ENCODE measurements at places on chromosomes 6 and 20.

- DNase-seq: no peak
These were observed 40.5 kb downstream of the BTBD9 start for GRCh38 chr6:38599261-38599660.

- peak; percentile 36 for DNase-seq
These were observed 23.4 kb downstream of the MGME1 start for GRCh38 chr20:17992224-17992637.

DNA sequence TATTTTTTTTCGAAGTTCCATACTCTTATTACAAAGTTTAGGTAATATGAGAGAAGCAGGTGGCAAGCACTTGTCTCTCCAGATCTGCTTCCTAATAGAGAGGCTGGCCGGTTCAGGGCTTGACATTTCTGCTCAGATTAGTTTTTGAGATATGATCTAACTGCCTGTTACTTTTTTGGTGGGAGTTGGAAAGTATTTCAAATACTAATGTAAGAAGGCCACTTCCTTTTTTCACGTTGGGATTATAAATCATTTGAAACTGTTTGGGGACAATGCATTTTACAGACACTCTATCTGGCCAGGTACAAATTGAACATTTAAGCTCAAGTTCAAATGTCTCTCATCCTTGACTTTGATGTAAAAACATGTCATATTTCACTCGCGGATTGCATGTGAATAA is 222.1 kb upstream of the SULF2 start:
- DNase-seq: no peak

- DNase-seq: no peak
These were observed 140.3 kb upstream of the SULF2 start for GRCh38 chr20:47925593-47925992.

GRCh38 chr6:157761331-157761921 is 61.6 kb upstream of the SNX9 start:
- no peak for DNase-seq

DNA sequence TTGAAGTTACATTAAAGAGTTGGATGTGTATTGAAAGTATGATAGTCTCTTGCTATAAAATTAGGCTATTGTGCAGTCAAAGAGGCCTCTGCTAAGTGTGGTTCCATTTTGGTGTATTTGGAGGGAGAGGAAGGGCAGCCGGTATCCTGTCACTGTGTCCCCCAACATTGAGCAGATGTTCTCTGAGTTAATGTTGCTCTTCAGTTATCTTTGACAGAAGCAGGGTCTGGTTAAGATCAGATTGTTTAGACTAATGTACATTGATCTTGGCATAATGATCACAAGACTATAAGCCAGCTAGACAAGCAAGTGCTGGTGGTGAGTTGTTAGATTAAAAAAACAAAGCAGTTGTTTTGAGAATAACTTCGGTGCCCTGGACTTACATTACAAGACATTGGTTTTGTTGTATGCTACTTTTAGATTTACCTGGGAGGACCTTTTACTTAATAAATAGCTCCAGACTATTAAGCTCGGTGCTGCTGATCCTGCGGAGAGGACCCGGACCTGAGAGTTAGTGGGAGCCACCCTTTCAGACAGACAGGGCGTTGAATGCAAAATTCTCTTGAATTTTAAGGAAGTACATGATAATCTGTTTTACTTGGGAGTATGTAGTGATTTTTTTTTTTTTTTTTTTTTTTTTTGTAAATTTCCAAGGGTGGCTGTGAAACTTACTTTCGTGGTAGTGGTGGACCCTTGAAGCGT is 97.8 kb downstream of the JARID2 start:
- DNase-seq: no peak

DNA sequence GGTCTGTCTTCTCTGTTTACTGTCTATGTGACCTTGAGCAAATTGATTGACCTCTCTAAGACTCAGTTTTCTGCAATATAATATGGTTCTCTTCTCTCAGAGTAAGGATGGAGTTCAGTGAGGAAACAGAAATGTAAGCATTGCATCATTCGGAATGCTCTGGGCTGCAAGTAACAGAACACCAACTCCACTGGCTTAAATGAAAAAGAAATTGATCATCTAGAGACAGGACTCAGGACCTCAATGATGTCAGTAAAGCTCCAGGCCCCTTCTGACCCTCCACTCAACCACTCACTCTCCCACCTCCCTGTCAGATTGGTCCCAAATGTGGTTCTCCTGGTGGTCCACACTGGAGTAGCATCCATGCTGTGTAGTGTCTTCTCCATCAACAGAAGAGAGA is 31.9 kb downstream of the FAM110A start:
- DNase-seq: no peak

- DNase-seq: no peak
These were observed 678.1 kb downstream of the KIF16B start for GRCh38 chr20:15895126-15895525.

GRCh38 chr6:110528930-110529325 is 52.5 kb upstream of the SLC22A16 start:
- DNase-seq: no peak

DNA sequence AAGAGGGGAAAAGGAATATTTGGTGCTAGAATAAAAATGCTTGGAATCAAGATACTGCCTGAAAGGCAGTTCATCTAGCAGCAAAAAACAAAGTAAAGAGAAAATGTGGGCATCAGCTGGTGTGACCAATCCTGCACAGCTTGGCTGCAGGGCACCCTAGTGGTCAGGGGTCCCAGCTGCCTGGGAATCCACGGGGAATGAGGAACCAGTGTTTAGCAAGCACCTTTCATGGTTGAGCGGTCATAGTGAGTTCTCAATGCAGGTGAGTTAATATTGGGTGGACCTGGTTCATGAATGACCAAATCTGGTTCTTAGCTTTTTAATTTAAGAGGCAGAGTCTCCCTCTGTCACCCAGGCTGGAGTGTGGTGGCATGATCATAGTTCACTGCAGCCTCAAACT is 53.3 kb downstream of the CAP2 start:
- DNase-seq: no peak

GRCh38 chr20:61310954-61311353 is 58.9 kb downstream of the CDH4 start:
- no peak for DNase-seq

- no peak for DNase-seq
These were observed 40.2 kb upstream of the DDR1 start for GRCh38 chr6:30844118-30844535.

DNA sequence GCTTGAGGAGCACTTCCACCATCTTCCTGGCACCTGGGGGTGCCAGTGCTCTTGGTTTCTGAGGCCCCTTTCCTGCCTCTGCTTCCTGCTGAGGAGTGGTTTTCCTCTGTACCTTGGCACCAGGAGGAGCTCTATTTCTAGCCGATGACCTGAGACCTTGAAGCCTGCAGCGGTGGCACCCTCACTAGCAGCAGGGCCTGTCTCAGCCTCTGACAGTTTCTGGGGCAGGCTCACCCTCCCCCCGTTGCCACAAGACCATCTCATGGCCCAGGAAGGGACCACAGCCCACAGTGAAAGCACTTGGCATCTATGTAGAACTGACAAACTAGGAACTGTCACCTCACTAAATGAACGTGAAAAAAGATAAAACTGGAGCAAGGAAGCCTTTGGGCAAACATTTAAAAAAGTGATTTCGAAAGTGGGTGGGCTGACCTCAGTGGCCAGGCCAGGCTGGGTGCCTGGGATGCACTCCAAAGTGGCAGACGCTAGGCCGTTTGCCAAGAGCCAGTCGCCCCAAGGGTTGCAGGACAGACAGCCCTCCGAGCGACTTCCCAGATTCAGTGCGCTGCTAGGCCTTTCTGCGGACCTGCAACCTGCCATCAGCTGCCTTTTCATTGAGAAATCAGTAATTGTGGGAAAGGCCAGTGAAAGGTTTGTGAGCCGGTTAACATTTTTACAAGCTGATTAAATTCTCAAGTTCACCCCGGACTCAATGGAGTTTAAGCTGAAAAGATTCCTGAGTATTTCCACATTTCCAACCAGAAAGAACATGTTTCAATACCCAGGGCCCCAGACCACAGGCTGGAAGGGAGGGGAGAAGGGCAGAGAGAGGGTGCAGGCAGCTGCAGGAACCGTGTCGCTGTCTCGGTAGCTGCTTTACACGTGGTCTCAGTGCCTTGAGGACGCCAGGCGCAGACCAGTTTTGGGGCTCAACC is 303.7 kb downstream of the ESR1 start:
- no peak for DNase-seq

GRCh38 chr6:124973780-124974179 is 11.5 kb downstream of the RNF217 start:
- DNase-seq: no peak

DNA sequence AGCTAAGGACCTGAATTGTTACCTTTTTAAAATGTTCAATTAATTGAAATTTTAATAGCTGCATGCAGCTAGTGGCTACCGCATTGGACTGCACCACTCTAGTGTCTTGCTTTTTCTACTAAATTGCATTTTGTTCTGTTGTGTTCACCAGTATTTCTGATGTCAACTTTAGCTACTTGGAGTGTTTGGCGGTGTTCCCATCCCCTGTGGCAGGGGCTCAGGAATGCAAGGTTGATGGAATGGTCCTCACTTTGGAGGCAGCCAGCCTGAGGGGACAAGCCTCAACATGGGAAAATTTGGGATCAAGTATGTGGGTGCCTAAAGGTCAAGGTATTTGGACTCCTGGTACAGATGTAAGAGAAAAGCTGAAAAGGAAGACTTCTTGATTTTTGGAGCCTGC is 230.1 kb upstream of the PRND start:
- no peak for DNase-seq

DNA sequence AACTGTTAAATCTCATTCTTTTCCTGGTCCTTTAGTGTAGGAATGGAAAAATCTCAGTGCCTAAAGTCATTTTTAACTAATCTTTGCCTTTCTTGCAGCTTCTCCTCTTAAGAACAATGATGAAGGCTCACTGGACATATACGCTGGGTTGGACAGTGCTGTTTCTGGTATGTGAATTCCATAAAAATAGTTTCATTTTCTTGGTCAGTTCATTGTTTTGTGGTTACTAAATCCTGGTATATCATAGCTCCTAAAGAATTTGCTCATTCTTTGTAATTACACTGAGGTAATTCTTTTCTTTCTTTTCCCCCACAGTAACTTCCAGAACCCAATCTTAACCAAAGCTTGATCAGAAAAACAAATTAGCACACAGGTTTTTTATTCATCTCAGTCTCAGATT is 23.4 kb downstream of the CASP8AP2 start:
- DNase-seq: no peak

- DNase-seq: no peak
These were observed 467.3 kb downstream of the ADGRB3 start for GRCh38 chr6:69102416-69102815.

- DNase-seq: no peak
These were observed 41.2 kb downstream of the PDSS2 start for GRCh38 chr6:107418118-107418517.

- no peak for DNase-seq
These were observed 32.4 kb downstream of the PHACTR1 start for GRCh38 chr6:12748815-12749521.

DNA sequence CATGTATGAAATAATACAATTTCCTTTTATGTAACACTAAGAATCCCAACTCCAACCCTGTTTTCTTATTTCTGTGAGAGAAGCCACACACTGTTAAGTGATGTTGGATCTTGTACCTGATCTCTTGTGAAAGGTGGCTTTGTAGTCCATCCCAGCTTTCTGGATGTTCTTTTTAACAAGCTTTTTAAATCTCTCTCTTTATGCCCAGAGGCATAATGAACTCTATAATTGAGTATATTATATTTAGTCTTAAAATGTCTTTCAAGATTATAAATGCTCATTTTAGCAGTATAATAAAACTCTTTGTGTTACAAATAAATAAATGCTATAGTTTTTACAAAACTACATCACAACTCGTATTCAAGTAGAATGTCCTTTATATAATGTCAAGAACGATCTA is 922.1 kb downstream of the EPHA7 start:
- DNase-seq: no peak

DNA sequence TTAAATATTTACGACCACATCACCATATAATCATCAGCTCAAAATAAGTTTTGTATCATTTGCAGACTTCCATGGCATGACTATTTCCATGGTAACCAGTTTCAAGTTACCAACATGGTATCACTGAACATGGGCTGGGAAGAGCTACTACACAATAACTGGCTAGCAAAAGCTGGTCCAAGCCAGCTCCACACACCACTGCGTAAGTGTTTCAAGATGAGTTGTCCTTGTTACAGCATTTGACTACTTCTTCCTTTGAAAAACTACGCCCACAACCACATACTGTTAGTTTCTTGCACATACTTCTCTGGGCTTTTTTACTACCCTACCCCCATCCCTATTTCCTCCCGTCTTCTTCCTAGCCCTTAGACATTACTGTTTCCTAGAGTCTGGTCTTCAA is 8.5 kb downstream of the CD164 start:
- no peak for DNase-seq

- DNase-seq: no peak
These were observed 51.1 kb downstream of the KCNB1 start for GRCh38 chr20:49431329-49431728.

DNA sequence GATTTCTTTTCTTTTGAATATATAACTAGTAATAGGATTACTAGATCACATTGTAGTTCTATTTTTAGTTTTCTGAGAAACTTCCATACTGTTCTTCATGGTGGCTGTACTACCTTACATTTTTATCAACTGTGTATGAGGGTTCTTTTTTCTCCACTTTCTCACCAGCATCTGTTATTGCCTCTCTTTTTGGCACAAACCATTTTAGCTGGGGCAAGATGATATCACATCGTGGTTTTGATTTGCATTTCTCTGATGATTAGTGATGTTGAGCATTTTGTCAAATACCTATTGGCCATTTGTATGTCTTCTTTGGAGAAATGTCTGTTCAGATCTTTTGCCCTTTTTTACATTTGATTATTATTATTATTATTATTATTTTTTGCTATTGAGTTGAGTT is 86.1 kb upstream of the TCF21 start:
- no peak for DNase-seq

DNA sequence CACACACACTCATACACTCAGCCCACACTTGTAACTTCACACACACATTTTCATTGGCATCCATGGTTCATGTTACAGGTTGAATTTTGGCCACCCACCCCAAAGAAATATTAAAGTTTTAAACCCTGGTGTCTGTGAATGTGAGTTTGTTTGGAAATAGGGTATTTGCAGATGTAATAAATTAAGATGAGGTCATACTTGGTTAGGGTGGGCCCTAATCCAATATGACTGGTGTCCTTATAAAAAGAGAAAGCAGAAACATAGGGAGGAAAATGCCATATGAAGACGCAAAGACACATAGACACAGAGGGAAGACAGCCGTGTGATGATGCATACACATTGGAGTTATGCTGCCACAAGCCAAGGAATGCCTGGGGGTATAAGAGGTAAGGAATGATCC is 39.7 kb upstream of the HDDC2 start:
- no peak for DNase-seq

- no peak for DNase-seq
These were observed 58.8 kb downstream of the ELOVL4 start for GRCh38 chr6:79888587-79888986.

- DNase-seq: no peak
These were observed 88.1 kb downstream of the HDGFL1 start for GRCh38 chr6:22657352-22657980.

GRCh38 chr6:96301023-96301422 is 220.6 kb upstream of the UFL1 start:
- DNase-seq: no peak

GRCh38 chr6:54990001-54990400 is 143.4 kb downstream of the FAM83B start:
- no peak for DNase-seq

- no peak for DNase-seq
These were observed 36.9 kb upstream of the FANCE start for GRCh38 chr6:35415065-35415891.
